Left colon (tissue), 2 donors: ENCODE measurements at places on chromosomes 11 and 22. TPM values are rescaled to one million over a fixed set of nuclear protein-coding genes. Genes with fewer than 3 reads are reported as not detected.

DNA sequence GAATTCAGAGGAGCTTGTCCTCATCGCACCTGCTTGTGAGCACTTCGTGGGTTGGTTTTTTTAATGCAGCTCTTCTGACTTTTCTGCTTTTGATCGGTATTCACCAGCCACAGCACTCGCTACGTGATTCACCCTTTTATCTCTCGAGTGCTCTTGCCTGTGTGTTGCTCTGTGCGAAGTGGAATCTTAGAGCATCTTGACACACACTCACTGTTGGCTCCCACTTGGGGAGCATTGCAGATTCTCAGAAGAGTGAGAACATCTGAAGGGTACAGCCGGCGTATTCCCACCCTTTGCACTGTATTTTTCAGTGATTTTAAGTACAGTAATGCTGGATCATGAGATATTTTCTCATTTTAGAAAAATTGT lies 10.9 kb downstream of the TNNT3 start:
- peak; percentile 8 for DNase-seq

- DNase-seq = no peak
Observed at GRCh38 chr22:40592352-40593113, 44.0 kb downstream of the MRTFA start.

DNA sequence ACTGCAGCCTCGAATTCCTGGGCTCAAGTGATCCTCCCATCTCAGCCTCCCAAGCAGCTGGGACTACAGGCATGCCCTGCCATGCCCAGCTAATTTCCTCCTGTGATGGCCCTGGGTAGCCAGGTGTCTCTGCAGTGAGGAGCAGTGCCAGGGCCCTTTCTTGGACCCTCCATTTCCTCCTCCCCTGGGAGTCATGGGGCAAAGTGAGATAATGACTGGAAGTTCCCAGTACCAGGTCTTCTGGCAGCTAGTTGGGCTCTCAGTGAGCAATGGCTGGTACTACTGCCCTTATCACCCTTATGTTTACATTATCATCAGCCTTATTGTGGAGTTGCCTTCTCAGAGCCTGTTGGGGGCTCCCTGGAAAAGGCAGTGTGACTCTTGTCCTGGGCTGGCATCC lies 17.6 kb downstream of the DAGLA start:
- DNase-seq = no peak

Gene ZW10
- total RNA-seq = 9.1 TPM

Gene FGF19
- total RNA-seq = not detected

Gene HBB
- 25.8 TPM for total RNA-seq

Gene SYT13
- total RNA-seq = 22.4 TPM

- no peak for DNase-seq
Observed at GRCh38 chr11:88552379-88553062, 215.0 kb upstream of the CTSC start.

DNA sequence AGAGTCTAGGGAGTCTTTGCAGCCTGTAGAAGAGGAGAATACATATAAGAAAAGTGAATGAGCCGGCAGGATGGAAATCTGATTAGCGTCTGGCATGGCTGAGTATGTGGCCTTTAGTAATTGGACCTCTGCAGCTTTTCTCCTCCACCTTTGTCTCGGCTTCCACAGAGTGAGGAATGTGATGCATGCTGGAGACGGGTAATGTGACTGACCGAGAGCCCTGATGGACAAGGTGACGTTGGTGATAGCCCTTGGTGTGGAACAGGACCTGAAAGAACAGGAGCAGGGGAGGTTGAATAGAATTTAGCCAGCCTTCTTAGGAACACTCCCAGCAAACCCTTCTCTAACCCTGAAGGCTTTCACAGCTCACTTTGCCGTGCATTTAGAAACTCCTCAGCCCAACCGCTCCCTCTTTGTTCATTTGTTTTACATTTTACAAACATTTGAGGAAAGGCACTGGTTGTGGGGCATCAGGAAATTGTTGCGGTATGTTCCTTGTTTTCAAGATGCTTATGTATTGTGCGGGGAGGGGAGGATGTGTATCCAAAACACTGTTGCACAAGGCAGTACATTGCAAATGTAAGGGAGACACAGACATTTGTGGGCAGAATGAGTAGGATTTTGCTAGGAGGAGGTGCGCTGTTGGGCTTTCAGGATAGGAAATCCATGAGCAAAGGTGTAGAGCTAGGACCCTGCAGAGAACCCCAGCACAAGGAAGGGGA lies 6.9 kb downstream of the GTPBP1 start:
- peak; percentile 11 for DNase-seq

- DNase-seq = no peak
Observed at GRCh38 chr11:118845369-118845768, 38.3 kb upstream of the CXCR5 start.

DNA sequence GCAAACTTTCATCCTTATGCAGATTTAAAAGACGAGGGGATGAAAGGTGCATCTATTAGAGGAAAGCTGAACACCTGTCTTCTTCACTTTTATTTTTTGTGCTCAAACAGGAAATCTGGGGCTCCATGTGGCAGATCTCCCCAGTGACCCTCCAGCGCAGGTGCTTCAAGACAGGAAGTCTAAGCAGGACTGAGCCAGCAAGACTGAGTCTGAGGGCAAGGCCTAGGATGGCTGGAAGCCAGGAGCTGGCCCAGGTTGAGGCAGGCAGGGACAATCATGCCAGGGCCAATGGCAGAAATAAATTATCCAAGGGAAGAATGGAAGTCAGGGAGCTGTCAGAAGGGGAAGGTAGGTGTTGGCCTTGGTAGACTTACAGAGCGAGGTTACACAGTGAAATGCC lies 101.1 kb upstream of the SPON1 start:
- DNase-seq = no peak

Gene NNMT
- total RNA-seq = 42.2 TPM

GRCh38 chr11:18720091-18720807 lies 5.7 kb downstream of the IGSF22 start:
- no peak for DNase-seq

DNA sequence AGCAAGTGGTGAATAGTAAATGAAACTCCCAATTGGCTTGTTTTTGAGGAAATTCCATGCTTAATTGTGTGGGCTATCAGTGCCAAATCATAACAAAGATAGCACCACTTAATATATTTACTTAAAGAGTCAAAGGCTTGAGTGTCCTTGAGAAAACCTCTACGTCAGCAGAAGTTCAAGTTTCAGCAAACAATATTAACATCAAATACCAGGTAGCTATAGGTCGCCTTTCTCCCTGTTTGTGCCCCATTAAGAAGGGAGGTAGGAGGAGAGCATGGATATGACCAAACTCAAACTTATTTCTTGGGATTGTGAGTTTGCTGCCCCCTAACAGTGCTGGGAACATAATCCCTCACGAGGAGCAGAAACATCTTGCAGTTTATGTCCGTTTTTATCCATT lies 105.6 kb upstream of the SYN3 start:
- no peak for DNase-seq

DNA sequence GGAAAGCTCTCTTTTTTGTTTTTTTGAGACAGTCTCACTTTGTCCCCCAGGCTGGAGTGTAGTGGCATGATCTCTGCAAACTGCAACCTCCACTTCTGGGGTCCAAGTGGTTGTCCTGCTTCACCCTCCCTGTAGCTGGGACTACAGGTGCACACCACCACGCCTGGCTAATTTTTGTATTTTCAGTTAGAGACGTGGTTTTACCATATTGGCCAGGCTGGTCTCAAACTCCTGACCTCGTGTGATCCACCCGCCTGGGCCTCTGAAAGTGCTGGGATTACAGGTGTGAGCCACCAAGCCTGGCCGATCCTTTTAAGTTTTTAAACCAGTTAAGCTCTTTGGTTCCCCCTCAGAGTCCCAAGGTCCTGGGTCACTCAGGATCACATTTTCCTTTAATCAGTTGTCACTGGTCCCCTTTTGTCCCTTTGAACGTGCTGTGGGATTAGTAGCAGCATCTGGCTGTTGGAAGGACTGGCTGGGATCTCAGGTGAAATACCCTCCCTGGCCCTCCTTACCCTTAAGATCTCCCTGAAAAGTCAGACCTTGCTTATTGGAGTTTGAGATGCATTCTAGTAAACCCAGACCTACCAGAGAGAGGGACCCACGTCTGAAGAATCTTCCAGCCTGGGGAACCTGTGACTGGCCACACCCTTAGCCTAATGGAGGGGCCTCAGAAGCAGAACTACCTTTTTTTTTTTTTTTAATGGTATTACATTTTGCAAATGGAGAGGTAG lies 8.1 kb downstream of the MALAT1 start:
- DNase-seq = peak; percentile 55

Gene LINC01488
- total RNA-seq = not detected

DNA sequence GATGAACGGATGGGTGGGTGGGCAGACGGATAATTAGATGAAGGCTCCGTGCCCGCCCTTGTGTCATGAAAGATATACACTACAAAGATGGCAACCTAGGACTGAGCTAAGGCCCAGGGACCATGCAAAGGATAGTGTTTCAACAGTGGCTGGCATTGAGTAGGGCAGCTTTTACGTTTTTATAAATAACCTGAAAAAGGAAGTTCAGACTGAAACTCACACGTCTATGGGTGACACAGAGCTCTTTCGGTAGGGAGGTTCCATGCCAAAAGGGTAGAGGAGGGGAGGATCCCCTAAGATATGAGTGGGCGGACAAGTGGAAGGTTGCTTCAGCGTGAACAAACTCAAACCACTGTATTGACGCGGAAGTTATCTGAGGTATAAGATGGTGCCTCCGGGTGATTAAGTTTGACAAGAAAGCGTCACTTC lies 90.5 kb downstream of the UBASH3B start:
- no peak for DNase-seq

DNA sequence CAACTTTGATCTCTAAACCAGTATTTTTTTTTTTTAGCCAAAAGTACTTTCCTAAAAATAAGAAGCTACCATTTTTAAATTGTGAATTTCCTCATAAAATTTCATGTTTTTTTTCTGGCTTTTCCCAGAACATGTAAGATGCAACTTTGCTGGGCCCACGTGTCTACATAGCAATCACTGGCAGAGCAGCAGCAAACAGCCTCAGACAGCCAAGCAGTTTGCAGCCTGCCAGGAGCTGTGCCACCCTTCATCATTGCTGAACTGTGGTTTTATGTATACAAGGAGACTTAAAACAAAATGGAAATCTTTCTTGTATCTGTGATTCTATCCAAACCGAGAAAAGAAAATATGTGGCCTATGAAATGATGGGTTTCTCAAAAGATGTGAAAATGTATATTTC lies 110.2 kb downstream of the GRIA4 start:
- DNase-seq = no peak

GRCh38 chr11:45885921-45886721 lies 670 bp downstream of the MAPK8IP1 start:
- DNase-seq = no peak

DNA sequence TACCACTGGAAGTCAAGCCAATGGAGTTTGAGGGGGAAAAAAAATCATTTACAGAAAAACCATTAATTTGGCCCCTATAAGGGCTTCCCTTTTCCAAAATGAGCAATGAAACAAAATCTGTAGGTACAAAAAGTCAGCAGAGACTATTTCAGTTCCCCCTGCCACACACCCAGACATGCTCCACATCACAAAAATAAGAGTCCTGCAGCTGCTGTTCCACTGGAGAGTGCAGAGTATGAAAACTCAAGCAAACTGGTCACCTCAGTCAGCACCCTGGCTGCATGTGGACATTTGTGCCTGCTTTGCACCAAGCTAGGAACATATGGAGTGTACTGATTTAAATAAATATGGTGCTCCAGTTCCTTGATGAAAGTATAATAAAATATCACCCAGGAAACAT lies 15.1 kb downstream of the POU2AF1 start:
- no peak for DNase-seq

GRCh38 chr22:50505776-50506610 lies 1.5 kb downstream of the LMF2 start:
- DNase-seq = no peak

- DNase-seq = no peak
Observed at GRCh38 chr11:62105667-62106191, 18.1 kb upstream of the INCENP start.

Gene LARGE1
- 69.6 TPM for total RNA-seq

DNA sequence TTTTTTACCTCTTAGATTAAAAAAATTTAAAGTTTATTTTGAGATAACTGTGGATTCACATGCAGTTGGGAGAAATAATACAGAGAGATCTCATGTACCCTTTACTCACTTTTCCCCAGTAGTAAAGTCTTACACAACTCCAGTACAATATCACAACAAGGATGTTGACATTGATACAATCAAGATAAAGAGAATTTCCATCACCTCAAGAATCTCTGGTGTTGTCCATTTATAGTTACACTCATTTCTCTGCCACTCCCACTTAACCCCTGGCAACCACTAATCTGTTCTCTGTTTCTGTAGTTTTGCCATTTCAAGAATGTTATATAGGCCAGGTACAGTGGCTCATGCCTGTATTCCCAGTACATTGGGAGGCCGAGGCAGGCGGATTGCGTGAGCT lies 10.5 kb upstream of the ZBED5 start:
- no peak for DNase-seq

GRCh38 chr22:42645341-42645937 lies 3.8 kb downstream of the CYB5R3 start:
- DNase-seq = no peak

- DNase-seq = no peak
Observed at GRCh38 chr11:67044496-67044895, 12.2 kb upstream of the RHOD start.

Gene RAPSN
- 0.61 TPM for total RNA-seq

DNA sequence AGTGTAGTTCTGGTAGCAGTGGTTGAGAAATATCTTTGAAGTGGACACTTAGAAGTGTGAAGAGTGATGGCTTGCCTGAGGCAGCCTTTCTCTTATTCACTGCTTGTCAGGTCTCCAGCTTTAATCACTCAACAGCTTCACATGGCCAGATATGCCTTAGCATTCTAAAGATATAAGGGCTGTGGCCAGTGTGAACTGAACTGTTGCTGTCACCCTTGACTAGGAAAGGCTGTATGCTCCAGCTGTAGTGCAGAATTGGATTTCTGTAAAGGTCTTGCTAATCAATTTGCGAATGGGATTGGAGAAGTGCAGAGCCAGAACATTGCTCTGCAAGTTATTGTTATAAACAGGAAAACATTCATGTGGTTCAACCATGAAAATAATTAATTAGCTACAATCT lies 266.7 kb downstream of the TMEM135 start:
- no peak for DNase-seq

Gene KCNA4
- not detected for total RNA-seq

DNA sequence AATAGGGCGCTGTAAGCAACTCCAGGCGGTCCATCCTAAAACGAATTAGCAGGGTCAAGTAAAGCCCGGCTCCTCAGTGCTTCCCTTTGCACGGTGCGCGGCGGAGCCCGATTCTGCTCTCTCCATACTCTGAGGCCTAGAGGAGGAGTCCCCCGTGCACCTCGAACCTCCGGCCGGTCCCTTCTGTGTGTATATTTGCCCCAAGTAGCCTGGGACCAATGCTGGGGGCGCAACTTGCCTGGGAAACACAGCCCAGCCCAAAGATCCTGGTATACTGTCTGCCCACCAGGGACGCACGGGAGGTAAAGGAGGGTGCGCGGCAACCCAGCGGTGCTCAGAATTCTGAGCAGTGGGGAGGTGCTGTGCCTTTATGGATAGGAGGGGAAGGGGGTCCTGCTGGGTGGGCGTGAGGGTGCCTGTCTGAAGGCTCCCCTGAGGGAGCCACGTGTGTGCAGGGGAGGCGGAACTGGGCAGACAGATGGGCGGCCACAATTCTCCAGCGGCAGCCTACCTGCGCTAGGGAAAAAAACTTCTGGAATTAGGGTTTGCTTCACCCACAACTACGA lies 4.8 kb upstream of the TBX1 start:
- no peak for DNase-seq

Gene JAML
- total RNA-seq = 6.7 TPM
